ENCODE measurements at places on chromosomes 7 and 10. TPM values are rescaled to one million over a fixed set of nuclear protein-coding genes. Genes with fewer than 3 reads are reported as not detected.

DNA sequence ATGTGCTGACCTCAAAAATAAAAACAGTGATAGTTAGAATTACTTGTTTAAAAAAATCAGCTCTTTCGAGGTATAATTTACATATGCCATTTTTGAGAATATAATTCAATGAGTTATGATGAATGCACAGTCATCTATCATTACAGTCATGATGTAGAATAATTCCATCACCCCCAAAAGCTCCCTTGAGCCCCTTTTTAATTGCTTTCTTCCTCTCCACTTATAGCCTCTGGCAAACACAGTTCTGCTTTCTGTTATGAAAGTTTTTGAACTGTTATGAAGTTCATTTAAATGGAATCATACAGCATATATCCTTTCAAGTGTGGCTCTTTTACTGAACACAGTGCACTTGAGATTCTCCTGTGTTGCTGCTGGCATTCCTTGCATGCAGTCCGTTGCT, 41.4 kb downstream of the PRTFDC1 start:
- no peak overlapping the region for H3K4me3 ChIP-seq
- H3K4me1 ChIP-seq, result peaks cover 21% of the 10 kb centered on the region
- DNase-seq, result no peak
- no peak overlapping the region for H3K27ac ChIP-seq
- H3K27me3 ChIP-seq, result no peaks in the 10 kb centered on the region
- H3K36me3 ChIP-seq, result no peaks in the 10 kb centered on the region

GRCh38 chr7:41880107-41880506, 177.2 kb upstream of the INHBA start:
- no peak overlapping the region for H3K4me3 ChIP-seq
- H3K4me1 ChIP-seq, result no peaks in the 10 kb centered on the region
- DNase-seq, result no peak
- no peaks in the 10 kb centered on the region for H3K36me3 ChIP-seq
- no peak overlapping the region for H3K27ac ChIP-seq
- H3K27me3 ChIP-seq, result no peaks in the 10 kb centered on the region

SSC4D gene
- total RNA-seq, result 1.9 TPM

PNLIPRP2 gene
- total RNA-seq, result not detected
